ENCODE measurements at places on chromosomes 11 and 22.

DNA sequence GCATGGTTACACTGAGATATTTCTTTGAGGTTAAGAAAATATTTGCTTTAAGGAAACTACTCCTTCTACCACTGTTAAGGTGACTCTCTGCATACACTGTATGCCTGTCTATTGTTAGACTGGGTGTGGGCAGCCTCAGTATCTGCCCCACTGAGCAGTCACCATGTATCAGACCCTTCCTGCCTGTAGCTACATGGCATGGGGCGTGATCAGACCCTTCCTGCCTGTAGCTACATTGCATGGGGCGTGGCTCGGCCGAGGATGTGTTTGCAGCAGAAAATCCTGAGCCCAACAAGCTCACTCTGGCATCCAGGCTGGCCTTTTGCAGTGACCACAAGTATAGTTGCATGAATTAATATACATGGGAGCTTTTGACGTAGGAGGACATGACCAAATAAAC lies 669.4 kb downstream of the OPCML start:
- no peak for DNase-seq
- H3K4me1 ChIP-seq = no peaks in the 10 kb centered on the region
- no peak overlapping the region for H3K4me3 ChIP-seq
- H3K27ac ChIP-seq = no peak overlapping the region
- H3K27me3 ChIP-seq = no peaks in the 10 kb centered on the region
- no peaks in the 10 kb centered on the region for H3K36me3 ChIP-seq

- no peaks in the 10 kb centered on the region for H3K27me3 ChIP-seq
- H3K4me3 ChIP-seq = no peak overlapping the region
- H3K4me1 ChIP-seq = no peaks in the 10 kb centered on the region
- H3K27ac ChIP-seq = no peak overlapping the region
- no peaks in the 10 kb centered on the region for H3K36me3 ChIP-seq
Observed at GRCh38 chr11:13233173-13233745, 44.3 kb upstream of the BMAL1 start.

DNA sequence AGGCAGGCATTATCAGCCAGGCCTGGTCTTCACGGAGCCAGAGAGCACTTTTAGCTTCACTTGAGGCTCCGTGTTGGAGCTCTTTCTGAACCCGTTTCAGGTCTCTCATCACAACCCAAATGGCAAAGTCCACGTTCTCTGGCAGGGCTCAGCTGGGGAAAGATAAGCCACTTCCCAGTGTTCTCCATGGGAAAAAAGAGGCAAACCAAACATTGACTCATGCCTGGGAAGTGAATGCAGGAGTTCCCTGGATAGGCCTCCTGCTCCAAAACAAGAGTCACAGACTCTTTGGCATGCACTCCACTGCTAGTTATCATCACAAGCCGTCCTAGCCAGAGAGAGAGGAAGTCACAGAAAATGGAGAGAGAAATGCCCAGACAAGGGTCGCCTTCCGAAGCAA lies 11.6 kb downstream of the OPCML start:
- no peak overlapping the region for H3K27ac ChIP-seq
- H3K4me1 ChIP-seq = no peaks in the 10 kb centered on the region
- no peak overlapping the region for H3K4me3 ChIP-seq
- H3K36me3 ChIP-seq = no peaks in the 10 kb centered on the region
- H3K27me3 ChIP-seq = no peaks in the 10 kb centered on the region

DNA sequence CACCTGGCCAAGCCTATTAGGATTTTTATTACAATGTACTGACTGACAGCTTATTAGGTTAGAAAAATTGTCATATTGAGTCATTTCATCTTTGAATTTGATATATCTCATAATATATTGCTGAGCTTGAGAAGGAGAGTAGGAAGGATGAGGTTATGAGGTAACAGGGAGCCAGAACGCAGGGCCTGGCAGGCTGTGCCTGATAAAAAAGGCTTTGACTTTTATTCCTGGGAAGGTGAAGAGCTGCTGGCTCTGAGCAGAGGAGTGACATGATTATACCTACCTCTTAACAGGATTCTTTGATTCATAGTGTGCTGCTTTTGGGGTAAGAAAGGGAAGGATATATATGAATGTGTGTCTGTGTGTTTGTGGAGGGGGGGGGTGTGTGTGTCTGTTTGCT lies 70.9 kb downstream of the SFI1 start:
- no peaks in the 10 kb centered on the region for H3K4me1 ChIP-seq
- peaks cover 5% of the 10 kb centered on the region for H3K36me3 ChIP-seq
- no peak for DNase-seq
- no peaks in the 10 kb centered on the region for H3K27me3 ChIP-seq
- H3K27ac ChIP-seq = no peak overlapping the region

DNA sequence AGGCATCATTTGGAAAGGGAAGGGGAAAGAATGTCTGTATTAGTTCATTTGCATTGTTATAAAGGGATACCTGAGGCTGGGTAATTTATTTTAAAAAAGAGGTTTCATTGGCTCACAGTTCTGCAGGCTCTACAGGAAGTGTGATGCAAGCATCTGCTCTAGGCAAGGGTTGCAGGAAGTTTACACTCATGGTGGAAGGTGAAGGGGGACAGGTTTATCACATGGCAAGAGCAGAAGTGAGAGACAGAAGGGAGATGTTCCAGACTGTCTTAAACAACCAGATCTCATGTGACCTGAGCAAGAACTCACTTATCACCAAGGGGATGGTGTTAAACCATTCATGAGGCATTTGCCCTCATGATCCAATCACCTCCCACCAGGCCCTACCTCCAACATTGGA lies 90.6 kb downstream of the CCDC83 start:
- no peak overlapping the region for H3K27ac ChIP-seq
- H3K27me3 ChIP-seq = no peaks in the 10 kb centered on the region
- no peak overlapping the region for H3K4me3 ChIP-seq
- no peaks in the 10 kb centered on the region for H3K36me3 ChIP-seq
